ENCODE measurements at places on chromosomes 11 and 22.

GRCh38 chr11:75277991-75278790, 37.6 kb downstream of the TPBGL start:
- DNase-seq, result no peak

DNA sequence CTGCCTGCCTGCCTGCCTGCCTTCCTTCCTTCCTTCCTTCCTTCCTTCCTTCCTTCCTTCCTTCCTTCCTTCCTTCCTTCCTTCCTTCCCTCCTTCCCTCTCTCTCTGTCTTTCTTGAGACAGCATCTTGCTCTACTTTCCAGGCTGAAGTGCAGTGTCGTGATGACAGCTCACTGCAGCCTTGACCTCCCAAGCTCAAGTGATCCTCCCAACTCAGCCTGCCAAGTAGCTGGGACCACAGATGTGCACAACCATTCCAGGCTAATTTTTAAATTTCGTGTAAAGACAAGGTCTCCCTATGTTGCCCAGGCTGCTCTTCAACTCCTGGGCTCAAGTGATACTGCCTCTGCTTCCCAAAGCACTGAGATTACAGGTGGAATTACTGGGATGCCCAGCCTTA, 328.2 kb upstream of the SORL1-AS1 start:
- no peak for DNase-seq

DNA sequence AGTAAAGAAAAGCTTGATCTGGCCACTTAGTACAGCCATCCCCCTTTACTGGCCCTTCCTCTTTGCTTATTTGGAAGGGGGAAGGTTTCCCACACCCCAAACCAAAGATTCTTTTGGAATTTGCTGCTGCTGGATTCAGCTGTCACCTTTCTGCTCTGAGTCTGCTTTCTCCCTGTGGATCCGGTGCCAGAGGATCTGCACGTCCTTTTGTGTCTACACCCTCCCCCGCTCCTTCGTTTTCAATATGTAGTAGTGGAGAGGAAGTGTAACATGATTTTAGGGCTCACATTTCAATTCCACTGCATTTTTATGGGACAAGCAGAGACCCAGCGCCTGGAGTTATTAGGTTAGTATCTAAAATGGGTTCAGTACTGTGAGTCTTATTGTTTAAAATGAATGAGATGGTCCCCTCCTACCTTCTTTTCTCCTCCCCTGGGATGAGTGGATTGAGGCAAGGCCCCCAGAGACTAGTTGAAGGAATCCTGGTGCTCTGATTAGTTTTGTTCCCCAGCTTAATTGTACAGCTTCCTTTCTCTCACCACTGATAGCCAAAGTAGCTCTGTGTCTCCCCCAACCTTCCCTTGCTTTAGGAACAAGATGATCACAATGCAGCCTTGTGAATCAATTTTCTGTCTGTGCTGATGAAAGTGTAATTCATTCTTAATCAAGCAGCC, 30.5 kb upstream of the CABP7 start:
- no peak for DNase-seq

- DNase-seq, result no peak
Measured at GRCh38 chr11:69984457-69985261, 93.5 kb upstream of the ANO1 start.

DNA sequence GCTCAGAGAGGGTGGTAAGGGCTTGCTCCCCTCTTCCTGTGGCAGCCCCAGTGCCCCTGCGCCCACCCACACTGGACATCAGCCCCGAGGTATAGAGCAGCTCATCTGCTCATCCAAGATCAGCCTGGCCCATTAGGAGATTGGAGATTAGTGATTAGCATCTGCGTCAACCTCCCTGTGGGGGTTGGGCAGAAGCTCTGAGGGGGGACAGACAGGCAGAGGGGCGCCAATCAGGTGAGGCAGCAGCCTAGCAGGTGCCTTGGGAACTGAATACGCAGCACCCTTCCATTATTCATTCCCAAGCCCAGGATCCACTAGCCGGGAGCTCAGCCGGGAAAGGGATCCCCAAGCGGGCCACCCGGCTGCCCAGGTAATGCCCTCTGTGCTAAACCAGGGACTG, 11.0 kb downstream of the SMTN start:
- no peak for DNase-seq

DNA sequence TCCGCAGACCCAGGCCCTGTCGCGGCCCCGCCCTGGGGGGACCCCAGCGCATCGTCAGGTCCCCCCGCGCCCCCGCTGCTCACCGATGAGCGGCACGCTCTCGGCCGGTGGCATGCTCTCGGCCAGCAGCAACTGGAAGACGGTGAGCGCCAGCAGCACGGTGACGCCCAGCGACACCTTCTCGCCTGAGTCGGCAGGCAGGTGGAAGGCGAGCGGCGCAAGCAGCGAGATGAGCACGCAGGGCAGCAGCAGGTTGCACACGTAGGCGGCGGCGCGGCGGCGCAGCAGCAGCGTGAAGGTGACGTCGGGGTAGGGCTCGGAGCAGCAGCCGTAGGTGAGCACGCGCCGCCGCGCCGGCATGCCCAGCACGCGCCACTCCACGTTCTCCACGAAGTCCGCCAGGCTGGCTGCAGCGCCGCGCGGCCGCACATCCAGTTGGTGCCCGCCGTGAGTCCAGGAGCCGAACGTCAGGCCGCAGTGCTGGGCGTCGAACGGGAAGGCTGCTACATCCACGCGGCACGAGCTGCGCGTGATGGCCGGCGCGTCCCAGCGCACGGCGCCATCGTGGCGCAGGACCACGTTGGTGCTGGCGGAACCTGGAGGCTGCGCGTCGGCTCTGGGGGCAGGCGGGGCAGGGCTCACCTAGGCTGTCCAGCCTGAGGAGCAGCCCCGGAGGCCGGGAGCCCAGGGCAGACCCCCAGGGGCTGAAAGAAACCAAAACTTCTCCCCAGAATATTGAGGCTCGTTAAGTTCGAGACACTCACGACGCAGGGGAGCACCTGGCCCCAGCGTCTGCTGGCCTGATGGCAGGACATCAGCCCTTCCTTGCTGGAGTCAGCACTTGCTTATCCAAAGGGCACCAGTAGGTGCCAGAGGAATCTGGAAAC, 3.8 kb downstream of the CHRNA10 start:
- DNase-seq, result no peak

GRCh38 chr22:36399472-36399778, 11.7 kb upstream of the MYH9 start:
- no peak for DNase-seq

DNA sequence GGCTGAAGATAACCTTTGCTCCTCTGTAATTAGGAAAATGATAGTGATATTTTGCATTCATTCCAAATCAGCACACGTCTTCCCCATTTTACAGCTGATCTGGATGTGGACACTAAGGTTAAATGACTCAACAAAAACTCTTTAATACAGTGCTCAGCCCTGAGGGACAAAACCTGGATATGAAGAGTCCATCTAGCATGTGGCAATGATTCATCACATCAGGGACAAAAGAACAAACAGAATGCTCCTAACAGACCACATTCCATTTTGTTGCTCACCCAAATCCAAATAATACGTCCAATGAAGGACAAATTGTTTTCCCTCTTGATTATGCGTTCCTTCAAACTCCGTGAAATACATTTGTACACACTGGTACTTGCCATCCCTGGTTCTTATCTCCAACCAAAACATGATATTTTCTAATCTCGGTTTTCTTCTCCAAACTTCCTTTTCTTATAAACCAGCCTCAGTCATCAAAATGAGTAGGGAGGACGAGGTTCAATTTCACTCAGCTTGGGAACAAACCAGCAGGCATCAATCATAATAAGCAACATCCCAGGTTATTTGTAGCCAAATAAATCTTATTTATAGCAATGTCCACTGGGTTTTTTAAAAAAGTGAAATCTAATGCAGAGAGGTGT, 53.7 kb upstream of the MTMR2 start:
- DNase-seq, result no peak

DNA sequence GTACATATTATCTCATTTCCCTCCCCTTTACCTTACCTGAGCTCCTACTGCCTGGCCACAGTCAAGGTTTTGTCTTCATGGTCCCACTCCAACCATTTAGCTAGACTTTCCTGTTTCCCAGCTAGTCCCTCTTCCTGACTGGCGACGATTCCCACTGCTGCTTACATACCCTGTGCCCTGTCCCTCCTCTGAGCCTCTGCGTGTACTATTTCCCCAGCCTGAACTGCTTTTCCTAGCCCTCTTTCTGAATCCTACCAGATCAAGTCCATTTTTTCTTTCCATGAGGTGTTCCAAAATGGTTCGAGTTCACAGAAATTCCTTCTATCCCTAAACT, 23.4 kb downstream of the MRPL16 start:
- DNase-seq, result no peak

GRCh38 chr11:57378186-57378585, 2.8 kb downstream of the PRG3 start:
- DNase-seq, result no peak

DNA sequence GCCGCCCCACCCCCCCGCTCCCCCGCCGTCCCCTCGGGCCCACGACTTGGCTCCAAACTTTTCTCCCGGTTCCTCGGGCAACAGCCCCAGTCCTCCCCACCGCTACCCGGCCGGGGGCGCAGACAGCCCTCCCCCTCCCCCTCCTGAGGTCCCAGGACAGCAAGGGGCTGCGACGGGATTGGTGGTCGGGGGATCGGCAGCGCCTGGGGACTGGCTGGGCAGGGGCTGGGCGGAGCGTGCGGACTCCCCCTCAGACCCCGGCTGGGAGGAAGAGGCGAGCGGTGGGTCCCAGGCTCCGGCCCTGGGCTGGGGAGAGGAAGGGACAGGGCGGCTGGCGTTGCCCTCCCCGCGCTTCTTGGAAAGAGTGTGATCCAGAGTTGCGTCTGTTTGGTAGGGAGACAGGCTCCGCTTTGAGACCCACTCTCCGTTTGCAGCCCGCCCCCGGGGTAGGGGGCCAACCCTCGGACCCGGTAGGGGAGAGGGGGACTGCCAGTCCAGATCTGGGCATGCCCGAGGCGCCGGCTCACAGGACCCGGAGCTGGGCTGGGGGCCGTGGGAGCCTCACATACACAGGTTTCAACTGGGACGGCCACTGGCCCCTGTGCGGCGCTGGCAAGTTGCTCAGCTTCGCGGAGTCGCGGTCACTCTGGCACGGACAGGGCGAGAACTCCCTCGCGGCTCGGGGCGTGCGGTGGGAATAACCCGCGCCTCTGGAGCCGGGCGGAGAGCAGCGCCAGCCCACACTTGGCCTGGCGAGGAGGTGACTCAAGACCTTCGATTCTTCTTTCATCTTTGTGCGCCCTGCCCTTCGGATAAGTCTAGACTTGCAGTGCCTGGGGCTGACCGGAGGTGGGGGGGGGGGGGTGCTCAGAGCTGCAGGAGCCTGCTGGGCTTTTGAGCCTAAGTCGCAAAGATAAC, 999 bp downstream of the TSKU start:
- DNase-seq, result peak; percentile 79

GRCh38 chr22:48093981-48094380, 1331.5 kb downstream of the TBC1D22A start:
- no peak for DNase-seq

- DNase-seq, result no peak
Measured at GRCh38 chr11:87180742-87181141, 143.0 kb downstream of the TMEM135 start.

- no peak for DNase-seq
Measured at GRCh38 chr11:75902631-75903030, 87.6 kb downstream of the UVRAG start.

- peak; percentile 69 for DNase-seq
Measured at GRCh38 chr11:101129203-101129943, at the start of gene PGR. PGR (minus strand) TSS chr11:101129813; CDS start chr11:101129070, 743 bp downstream.

DNA sequence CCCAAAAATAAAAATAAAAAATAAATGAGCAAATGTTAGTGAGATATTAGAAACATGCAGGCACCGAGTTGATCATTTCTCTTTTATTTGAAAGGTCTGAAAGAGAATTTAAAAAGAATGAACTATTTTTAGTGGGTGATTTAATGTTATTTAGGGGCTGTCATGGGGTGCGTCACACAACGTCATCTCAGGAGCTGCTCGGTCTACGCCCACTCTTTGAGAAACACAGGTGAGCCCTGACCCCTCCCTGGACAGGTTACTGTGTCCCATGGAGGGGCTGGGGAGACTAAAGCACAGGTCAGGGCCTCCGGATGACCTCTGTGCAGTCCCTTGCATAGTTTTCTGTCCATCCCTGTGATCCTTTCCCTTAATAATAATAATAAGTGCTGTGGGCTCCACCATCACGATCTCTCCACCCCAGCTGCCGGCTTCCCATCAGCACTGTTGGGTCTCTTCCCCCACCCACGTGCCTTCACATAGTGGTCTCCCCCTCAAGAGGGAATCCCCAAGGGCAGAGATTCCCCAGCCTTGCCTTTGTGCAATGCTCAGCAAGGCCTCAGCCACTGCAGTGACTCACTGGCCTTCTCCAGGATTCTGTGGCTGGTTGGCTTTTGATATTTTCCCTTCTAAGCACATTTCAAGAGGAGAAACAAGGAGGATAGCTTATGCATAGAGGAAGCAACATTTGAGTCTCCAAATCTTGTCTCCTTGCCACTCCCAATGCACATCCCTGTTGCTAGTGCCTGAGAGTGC, 159.9 kb downstream of the TTC17 start:
- DNase-seq, result no peak

GRCh38 chr22:25219948-25220442, 556 bp downstream of the CRYBB2 start:
- DNase-seq, result no peak

- DNase-seq, result peak; percentile 64
Measured at GRCh38 chr11:58577555-58578135, 1.2 kb upstream of the ZFP91 start.

GRCh38 chr11:16843294-16843693, 104.8 kb downstream of the C11orf58 start:
- no peak for DNase-seq

DNA sequence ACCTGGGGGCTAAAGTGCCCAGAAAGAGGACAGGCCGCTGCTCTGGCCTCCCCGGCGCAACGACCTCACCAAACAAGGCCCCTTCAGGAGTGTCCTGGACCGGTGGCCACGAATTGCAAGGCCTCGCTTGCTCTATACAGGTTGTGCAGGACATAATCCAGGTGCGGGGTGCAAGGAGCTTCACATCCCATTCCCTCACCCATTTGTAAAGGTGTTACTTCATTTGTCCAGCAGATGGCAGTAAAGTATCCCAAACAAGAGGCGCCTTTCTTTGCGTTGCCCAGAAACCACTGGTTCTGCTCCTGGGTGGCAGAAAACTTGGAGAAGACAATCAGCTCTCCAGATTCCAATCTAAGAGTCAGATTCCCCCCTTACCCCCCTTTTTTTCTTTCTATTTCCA, 35.9 kb upstream of the PRDM11 start:
- DNase-seq, result peak; percentile 45

- no peak for DNase-seq
Measured at GRCh38 chr11:71447791-71448256, 369 bp downstream of the DHCR7 start.

GRCh38 chr11:108115500-108116140, 5.7 kb upstream of the ACAT1 start:
- DNase-seq, result peak; percentile 85

GRCh38 chr11:119323532-119324033, 6.7 kb upstream of the MCAM start:
- no peak for DNase-seq

- DNase-seq, result no peak
Measured at GRCh38 chr11:47360341-47360740, 7.8 kb upstream of the MYBPC3 start.

DNA sequence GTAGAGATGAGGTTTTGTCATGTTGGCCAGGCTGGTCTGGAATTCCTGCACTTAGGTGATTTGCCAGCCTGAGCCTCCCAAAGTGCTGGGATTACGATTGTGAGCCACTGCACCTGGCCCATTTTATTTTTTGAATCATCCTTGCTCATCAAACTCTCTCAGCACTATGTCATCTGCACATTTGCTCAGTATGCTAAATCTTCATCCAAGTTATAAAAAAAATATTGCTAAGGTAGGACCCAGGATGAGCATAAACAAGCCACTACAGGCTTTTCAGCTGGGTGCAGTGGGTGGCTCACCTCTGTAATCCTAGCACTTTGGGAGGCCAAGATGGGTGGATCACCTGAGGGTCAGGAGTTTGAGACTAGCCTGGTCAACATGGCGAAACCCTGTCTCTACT, 510.1 kb upstream of the LARGE1 start:
- no peak for DNase-seq
